ENCODE measurements at places on chromosomes 6 and 20. TPM values are rescaled to one million over a fixed set of nuclear protein-coding genes. Genes with fewer than 3 reads are reported as not detected.

Gene SLC22A3
- not detected for total RNA-seq

Gene TMEM244
- total RNA-seq = not detected

Gene SLC26A8
- total RNA-seq = not detected

Gene ADTRP
- total RNA-seq = 0.67 TPM

Gene GJA10
- total RNA-seq = 0.32 TPM

Gene AFDN
- 28.2 TPM for total RNA-seq

Gene CST7
- total RNA-seq = 115 TPM

DNA sequence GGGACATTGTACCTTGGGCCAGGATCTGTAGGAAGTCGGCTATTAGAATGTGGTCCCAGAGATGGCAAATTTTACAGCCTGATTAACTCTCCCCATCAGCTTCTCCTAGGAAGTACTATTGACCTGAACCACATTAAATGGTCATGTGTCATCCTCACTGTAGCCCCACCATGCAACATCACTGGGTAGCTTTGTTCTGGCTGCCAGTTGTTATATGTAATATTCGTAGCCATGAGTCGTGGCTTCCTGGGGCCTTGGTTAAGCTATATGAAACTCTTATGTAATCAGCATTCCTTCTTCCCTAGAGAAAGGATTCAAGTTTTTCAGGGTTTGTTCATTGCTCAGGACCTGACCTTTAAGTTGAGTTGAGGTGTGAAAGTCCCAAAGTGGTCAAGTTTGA lies 125.7 kb downstream of the ANKS1A start:
- no peak overlapping the region for H3K27ac ChIP-seq
- peaks cover 7% of the 10 kb centered on the region for H3K27me3 ChIP-seq
- H3K36me3 ChIP-seq = peaks cover 3% of the 10 kb centered on the region
- no peak overlapping the region for H3K4me3 ChIP-seq
- H3K4me1 ChIP-seq = peaks cover 17% of the 10 kb centered on the region

- no peak overlapping the region for H3K4me3 ChIP-seq
- no peaks in the 10 kb centered on the region for H3K36me3 ChIP-seq
- peaks cover 12% of the 10 kb centered on the region for H3K27me3 ChIP-seq
- no peak overlapping the region for H3K27ac ChIP-seq
- no peak for DNase-seq
Observed at GRCh38 chr20:41668057-41668749, 50.0 kb upstream of the CHD6 start.

GRCh38 chr6:129846761-129847160 lies 14.4 kb downstream of the TMEM244 start:
- H3K4me1 ChIP-seq = peaks cover 2% of the 10 kb centered on the region
- no peak for DNase-seq
- H3K27me3 ChIP-seq = peaks cover 30% of the 10 kb centered on the region
- no peak overlapping the region for H3K4me3 ChIP-seq

DNA sequence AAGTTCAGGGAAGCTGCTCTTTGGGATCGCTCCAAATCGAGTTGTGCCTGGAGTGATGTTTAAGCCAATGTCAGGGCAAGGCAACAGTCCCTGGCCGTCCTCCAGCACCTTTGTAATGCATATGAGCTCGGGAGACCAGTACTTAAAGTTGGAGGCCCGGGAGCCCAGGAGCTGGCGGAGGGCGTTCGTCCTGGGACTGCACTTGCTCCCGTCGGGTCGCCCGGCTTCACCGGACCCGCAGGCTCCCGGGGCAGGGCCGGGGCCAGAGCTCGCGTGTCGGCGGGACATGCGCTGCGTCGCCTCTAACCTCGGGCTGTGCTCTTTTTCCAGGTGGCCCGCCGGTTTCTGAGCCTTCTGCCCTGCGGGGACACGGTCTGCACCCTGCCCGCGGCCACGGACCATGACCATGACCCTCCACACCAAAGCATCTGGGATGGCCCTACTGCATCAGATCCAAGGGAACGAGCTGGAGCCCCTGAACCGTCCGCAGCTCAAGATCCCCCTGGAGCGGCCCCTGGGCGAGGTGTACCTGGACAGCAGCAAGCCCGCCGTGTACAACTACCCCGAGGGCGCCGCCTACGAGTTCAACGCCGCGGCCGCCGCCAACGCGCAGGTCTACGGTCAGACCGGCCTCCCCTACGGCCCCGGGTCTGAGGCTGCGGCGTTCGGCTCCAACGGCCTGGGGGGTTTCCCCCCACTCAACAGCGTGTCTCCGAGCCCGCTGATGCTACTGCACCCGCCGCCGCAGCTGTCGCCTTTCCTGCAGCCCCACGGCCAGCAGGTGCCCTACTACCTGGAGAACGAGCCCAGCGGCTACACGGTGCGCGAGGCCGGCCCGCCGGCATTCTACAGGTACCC lies at the start of gene ESR1:
ESR1 (plus strand) TSS at position 170 of the 858 bp plus-strand sequence; CDS start at position 401, 231 bp downstream.
- no peak within 1 kb of the TSS for H3K27ac ChIP-seq
- H3K4me3 ChIP-seq = peak within 1 kb of the TSS; percentile 24
- H3K27me3 ChIP-seq = peaks cover 72% of the 10 kb centered on the region
- no peaks in the 10 kb centered on the region for H3K36me3 ChIP-seq
- peaks cover 6% of the 10 kb centered on the region for H3K4me1 ChIP-seq
- no peak for DNase-seq

- no peak for DNase-seq
- no peak overlapping the region for H3K4me3 ChIP-seq
- H3K36me3 ChIP-seq = no peaks in the 10 kb centered on the region
- H3K27ac ChIP-seq = no peak overlapping the region
Observed at GRCh38 chr20:9137001-9137400, 68.1 kb downstream of the PLCB4 start.

DNA sequence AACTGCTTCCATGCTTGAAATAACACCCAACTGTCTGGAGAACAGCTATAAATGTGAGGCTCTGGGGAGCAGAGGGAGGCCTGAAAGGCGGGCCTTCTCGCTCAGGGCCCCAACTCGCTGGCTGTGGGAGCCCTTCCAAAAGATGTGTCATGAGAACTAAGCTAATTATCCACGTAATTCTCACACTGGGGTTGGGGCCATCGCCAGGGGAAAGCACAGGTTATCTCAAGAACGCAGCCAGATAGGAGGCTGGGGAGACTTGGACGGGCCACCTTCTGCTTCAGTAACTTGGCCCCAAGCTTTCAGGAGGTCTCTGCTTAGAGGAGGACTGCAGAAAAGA lies 1.6 kb downstream of the PXDC1 start:
- peaks cover 2% of the 10 kb centered on the region for H3K4me1 ChIP-seq
- H3K27ac ChIP-seq = no peak overlapping the region
- no peaks in the 10 kb centered on the region for H3K36me3 ChIP-seq
- no peak overlapping the region for H3K4me3 ChIP-seq

DNA sequence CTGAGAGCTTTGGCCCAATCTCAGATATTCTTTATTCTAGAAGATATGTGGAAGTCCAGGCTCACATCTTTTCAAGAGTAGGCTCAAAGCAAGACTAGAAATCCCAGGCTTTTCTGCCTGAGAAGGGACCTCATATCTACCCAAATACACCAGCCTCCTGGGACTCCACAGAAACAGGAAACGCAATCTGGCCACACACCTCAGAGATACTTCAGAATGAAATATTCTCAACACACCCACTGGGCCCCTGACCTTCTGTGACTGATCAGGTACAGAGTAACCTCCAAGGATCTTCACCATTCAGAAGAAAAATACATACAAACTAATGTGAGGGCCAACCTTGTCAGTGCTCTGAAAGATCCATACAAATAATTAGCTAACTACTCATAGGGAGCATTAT lies 183.2 kb downstream of the HIVEP2 start:
- H3K27ac ChIP-seq = no peak overlapping the region
- H3K4me3 ChIP-seq = no peak overlapping the region
- no peaks in the 10 kb centered on the region for H3K27me3 ChIP-seq
- DNase-seq = no peak
- H3K4me1 ChIP-seq = peaks cover 14% of the 10 kb centered on the region

GRCh38 chr20:32829311-32830005 lies 9.7 kb downstream of the MAPRE1 start:
- no peak overlapping the region for H3K4me3 ChIP-seq
- peak overlapping the region; percentile 5 for H3K27ac ChIP-seq
- H3K36me3 ChIP-seq = peaks cover 68% of the 10 kb centered on the region
- no peak for DNase-seq
- H3K4me1 ChIP-seq = peaks cover 36% of the 10 kb centered on the region

GRCh38 chr6:24566020-24566767 lies 71.4 kb downstream of the ALDH5A1 start:
- peaks cover 1% of the 10 kb centered on the region for H3K27me3 ChIP-seq
- H3K27ac ChIP-seq = no peak overlapping the region
- no peak overlapping the region for H3K4me3 ChIP-seq
- no peaks in the 10 kb centered on the region for H3K4me1 ChIP-seq

DNA sequence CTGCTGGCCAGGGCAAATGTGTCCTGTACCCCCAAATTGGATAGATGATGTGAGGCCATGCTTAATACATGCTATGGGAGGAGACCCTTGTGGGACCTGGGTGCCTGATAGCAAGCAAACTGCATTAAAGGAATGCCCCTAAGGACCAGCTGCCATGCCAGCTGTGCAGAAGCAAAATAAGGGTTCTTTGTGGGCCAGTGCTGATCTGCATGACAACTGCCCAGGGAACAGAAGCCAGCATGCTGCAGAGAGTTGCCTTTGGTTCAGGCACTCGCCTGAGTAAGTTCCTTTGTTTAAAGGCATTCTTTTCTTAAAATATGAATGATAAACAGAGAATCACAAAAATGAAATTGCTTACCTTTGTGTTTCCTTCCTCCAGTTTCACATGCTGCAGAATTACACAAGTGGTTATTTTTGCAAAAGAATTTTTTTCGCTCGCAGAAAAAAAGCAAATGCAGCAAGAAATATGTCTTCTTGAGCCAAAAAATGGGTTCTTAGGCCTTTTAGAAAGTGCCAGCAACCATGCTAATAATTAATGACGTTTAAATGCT lies 6.9 kb upstream of the SYNDIG1 start:
- no peak overlapping the region for H3K27ac ChIP-seq
- DNase-seq = no peak
- no peaks in the 10 kb centered on the region for H3K36me3 ChIP-seq
- no peaks in the 10 kb centered on the region for H3K4me1 ChIP-seq

Data from activated T-helper 2 cell treated with anti-CD3 and anti-CD28 coated beads, Interferon-gamma antibody, Interleukin-2, Interleukin-4, amounts not matched to agents 10 μg/mL and 5 μg/mL and 100 μg/mL, durations not matched to agents 14 hours and 24 hours and 36 hours (primary cell).